ENCODE measurements at places on chromosomes 16 and 17. TPM values are rescaled to one million over a fixed set of nuclear protein-coding genes. Genes with fewer than 3 reads are reported as not detected.

Gene HBA2
- not detected for total RNA-seq

Gene RNF151
- not detected for total RNA-seq

Gene NPIPA1
- total RNA-seq: 81.6 TPM

Gene TPSB2
- not detected for total RNA-seq

Gene CD79B
- 2.1 TPM for total RNA-seq

Gene MGAT5B
- total RNA-seq: 2.1 TPM

Gene TMEM114
- total RNA-seq: not detected

Gene SLC2A4
- not detected for total RNA-seq

Gene NTN1
- 0.18 TPM for total RNA-seq

Gene KRTAP1-1
- not detected for total RNA-seq

Gene TBC1D3C
- total RNA-seq: not detected

Gene KRTAP9-4
- total RNA-seq: not detected

Gene CES4A
- total RNA-seq: 5.4 TPM

Gene STAC2
- not detected for total RNA-seq

Gene SDK2
- total RNA-seq: not detected

Gene KLHL11
- 12.6 TPM for total RNA-seq

Gene NRN1L
- not detected for total RNA-seq

Gene SCARF1
- 93.7 TPM for total RNA-seq

Gene MMP28
- 3.6 TPM for total RNA-seq

Gene HBQ1
- total RNA-seq: not detected

Gene RUSF1
- 36.4 TPM for total RNA-seq

Gene MYH1
- not detected for total RNA-seq

Gene ZNF205
- 15.5 TPM for total RNA-seq

Gene USP43
- total RNA-seq: 0.16 TPM

Gene KCNAB3
- total RNA-seq: 2.4 TPM

Gene AOC2
- total RNA-seq: 1.6 TPM

Gene NPIPA8
- total RNA-seq: 9.4 TPM

Gene OR1D2
- not detected for total RNA-seq

Gene HIRIP3
- 8.6 TPM for total RNA-seq

Gene SULT1A4
- 8.8 TPM for total RNA-seq

Measured in endothelial cell of umbilical vein (primary cell).